ENCODE measurements at places on chromosomes 1 and 21.
A peak's percentile ranks its signal among the peaks of the same experiment; 100 is the strongest.

GRCh38 chr21:15210235-15210678 lies 145.5 kb upstream of the NRIP1 start:
- DNase-seq, result no peak

GRCh38 chr1:156655151-156655903 lies 13.4 kb downstream of the BCAN start:
- no peak for DNase-seq

DNA sequence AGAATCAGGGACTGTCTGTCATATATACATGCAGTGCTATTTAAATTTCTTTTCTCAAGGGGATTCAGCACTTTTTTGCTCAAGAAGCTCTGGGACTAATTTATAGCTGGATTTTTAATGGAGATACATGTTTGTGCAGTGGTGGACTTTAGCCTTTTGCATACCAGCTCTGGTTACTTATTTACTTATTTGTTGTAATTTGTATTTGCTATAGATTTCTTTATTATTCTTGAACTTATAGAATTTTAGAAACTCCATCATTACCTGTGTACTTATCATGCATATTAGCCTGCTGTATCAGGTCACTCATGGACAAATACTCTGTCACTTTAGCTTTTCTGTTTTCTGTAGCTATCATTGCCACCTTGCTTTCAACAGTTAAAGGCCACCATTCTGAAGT lies 1296.9 kb upstream of the TMPRSS15 start:
- no peak for DNase-seq

DNA sequence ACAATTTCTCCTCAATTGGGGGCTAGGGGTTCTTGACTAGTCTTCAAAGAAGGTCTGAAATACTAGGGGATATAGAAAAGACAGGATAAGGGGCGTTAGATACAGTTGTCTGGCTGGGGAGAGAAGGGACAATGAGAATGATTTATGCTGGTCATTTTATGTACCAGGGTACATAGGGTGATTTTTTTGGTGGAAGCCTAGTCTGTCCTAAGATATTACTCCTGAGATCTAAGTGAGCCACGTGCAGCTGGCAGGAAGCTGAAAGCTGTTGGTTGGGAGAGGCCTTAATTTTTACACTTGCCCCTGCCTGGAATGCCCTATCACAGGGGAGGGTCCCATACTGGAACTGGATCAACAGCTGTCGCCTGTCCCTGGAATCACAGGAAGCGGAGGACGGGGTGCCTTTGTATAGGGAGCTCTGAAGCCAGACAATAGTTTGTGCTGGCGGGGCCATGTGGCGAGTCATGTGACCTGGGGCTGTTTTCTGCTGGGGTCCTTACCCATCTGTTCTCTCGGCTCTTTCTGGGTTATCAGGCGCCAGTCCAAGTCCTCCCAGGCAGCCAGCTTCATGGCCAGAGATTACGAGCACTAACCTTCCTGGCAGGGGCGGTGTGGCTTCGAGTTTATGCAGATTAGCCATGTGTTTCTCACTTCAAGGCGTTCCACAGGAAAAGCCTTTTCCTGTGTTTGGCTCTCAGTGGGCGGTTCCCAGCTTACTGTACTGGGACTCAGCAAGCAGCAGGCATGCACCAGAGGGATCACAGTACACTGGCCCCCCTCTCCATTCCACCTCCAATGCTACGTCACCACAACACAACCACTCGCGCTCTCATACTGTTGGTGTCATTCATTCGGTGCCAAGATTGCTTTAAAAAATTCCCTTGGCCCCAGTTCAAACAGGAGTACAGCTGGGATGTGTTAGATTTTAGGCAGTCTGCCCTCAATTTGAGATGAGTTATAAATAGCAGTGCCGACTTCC lies 27.5 kb downstream of the ARID1A start:
- DNase-seq, result peak; percentile 60

- DNase-seq, result no peak
Measured at GRCh38 chr21:42013376-42013775, 3.2 kb upstream of the ZBTB21 start.

DNA sequence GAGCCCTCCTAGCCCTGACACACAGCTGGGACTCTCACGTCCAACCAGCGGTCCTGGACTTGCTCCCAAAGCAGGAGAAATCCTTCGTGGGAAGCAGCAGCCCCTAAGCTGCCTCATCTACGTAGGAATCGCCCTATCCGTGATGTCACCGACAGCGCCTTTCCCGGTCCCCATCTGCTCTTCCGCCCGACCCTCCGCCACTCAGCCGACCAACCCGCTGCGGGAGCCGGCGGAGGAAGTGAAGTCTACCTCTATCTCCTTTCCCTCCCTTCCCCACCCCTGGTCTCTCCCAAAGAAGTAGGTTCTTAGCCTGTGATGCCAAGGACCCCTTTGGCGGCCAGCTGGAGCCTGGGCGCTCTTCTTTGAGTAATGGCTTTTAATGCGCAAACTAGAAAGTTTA lies 272.1 kb downstream of the FAM72C start:
- no peak for DNase-seq

GRCh38 chr1:244046907-244047611 lies 4.0 kb upstream of the ZBTB18 start:
- DNase-seq, result peak; percentile 30

GRCh38 chr1:218468711-218469110 lies 123.6 kb downstream of the TGFB2 start:
- DNase-seq, result no peak

- no peak for DNase-seq
Measured at GRCh38 chr1:19676438-19676922, 11.8 kb downstream of the HTR6 start.

DNA sequence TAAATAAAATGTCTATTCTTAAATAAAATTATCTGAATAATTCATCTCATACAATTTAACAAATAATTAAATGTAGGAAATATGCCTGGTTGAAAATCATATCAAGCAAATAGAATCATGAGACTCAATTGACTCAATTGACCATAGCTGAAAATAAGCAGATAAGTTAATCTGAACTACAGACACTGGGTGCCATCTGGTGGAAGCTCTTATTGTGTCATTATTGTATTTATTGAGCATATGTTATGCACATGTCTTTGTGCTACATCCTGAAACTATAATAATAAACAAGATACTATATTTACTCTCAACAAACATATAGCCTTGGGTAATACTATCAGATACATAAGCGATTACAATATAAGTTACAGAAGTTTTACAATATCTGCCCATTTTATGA lies 41.0 kb downstream of the BRINP3 start:
- peak; percentile 35 for DNase-seq

GRCh38 chr1:226690460-226690982 lies 48.6 kb downstream of the ITPKB start:
- DNase-seq, result peak; percentile 80

- DNase-seq, result no peak
Measured at GRCh38 chr1:147245129-147245528, 2.6 kb downstream of the CHD1L start.

- no peak for DNase-seq
Measured at GRCh38 chr1:25356848-25357247, 18.7 kb downstream of the TMEM50A start.

GRCh38 chr1:95232646-95233318 lies 1.2 kb upstream of the RWDD3 start:
- DNase-seq, result no peak
